ENCODE measurements at places on chromosomes 5 and 9.

- no peak for DNase-seq
These were observed 19.0 kb downstream of the FLT4 start for GRCh38 chr5:180630426-180630825.

DNA sequence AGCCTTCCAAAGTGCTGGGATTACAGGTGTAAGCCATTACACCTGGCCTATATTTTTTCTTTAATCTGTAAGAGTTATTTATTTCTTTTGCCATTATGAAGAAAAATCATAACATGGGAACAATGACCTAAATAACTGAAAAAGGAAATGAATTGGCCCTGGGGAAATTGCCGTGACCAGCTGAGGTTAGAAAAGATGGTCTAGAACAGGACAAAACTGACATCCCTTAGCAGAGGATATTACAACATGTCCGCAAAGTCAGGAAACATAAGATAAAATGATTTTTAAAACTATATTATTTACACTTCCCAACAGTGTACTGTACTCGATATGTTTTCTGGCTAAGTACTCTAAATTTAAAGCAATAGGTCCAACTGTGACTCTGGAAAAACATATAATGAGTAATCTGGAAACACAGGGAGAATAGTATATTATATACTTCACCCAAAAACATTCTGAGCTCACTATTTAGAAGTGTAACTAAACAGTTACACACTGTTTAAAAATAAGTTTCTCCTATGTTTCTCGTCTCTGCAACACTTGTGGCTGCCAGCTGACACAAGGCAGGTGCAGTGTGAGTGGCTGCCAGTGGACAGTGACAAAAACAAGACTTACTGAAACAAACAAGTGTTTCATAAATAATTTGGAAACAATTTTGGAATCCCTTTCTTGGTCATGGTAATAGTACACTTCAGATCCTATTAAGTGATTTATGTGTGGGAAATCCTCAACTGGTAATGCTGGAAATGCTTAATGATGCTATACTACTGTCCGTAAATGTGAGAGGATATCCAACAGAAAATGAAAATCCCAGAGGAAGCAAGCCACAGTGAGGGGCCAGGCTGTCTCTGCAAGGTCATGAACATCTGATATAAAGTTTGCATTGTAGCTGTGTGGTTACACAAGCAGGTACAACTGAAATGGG lies 69.1 kb downstream of the C9orf85 start:
- no peak for DNase-seq

DNA sequence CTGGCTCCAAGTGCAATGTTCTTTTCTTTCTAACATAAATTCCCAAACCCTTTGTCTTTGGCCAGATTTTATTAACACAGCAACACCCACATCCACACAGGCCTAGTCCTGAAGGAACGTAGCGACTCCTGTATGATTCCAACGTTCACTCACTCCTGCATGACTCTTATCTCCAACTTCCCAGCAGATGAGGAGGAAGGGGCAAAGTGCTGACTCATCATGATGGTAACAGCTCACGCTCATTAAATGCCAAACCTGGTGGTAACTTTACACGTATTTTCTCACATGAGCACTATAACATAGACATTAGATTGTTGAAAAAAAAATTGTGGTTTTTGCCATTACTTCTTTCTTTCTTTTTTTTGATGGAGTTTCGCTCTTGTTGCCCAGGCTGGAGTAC lies 1349.5 kb downstream of the EFNA5 start:
- DNase-seq, result no peak

GRCh38 chr9:38117651-38118050 lies 48.6 kb upstream of the SHB start:
- no peak for DNase-seq

DNA sequence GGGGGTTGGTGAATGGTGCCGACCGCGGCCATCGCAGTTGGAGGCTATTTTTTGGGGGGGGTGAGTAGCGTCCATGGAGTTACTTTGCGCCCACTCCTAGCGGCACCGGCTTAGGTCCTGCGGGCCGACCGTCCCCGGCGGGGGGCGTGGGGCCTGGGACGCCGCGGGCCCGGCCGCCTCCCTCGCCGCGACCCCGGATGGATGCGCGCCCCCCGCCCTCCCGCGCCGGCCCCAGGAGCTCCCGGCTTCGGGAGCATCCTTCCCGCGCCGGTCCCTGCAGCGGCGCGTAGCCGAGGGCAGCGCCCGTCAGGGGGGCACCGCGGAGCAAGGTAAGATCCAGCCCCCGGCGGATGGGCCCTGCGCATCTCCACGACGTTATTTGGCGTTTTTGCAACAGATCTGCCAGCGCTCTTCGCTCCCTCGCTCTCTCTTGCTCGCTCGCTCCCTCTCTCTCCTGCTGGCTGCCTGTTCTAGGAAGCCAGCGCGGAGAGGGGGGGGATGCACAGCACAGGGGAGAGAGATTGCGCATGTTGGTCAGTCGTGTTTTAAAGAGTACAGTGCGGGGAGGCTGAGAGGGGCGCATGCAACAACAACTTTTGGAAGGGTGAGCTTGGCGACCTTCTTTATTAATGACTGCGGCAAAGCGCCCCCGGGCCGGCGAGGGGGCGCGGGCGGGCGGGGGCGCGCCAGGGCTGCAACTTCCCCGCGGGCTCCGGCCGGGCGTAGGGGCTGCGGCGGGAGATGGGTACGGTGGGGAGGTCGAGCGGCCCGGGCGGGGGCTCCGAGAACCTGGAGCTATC lies 413 bp downstream of the JADE2 start:
- DNase-seq, result peak; percentile 60

DNA sequence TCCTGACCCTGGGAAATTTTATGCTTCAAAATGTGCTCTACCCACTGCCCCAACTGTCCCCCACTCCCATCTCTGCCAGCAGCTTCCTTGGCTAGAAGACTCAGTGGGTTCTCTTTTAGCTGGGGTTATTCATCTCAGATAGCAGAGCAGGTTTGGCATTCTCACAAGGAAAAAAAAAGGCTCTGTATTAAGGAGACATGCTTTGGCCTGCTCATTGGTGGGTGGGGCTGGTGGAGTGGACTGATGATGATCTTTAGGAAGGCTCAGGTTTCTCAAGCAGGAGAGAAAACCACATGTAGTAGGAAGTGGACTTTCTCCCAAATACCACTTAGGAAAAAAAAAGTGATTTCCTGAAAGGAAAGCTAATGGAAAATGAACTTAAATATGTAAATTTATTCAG lies 279.2 kb upstream of the ZNF462 start:
- no peak for DNase-seq

DNA sequence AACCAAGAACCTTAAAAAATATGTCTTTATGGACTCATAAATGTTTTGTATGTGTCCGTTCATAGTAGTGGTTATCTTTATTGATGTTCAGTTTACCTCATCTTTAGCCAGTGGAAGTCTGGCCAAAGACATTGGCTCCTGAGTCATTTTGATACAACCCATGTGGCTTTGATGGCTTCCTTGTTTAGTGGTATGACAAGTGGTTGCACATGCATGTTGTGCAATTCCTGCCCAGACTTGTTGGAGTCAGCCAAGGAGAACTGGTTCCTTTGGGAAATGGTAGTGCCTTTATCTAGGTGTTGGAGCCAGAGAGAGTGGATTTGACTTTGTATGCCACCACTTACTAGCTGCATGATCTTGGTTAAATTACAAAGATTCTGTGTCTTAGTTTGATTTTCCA lies 94.3 kb downstream of the RPS23 start:
- no peak for DNase-seq

DNA sequence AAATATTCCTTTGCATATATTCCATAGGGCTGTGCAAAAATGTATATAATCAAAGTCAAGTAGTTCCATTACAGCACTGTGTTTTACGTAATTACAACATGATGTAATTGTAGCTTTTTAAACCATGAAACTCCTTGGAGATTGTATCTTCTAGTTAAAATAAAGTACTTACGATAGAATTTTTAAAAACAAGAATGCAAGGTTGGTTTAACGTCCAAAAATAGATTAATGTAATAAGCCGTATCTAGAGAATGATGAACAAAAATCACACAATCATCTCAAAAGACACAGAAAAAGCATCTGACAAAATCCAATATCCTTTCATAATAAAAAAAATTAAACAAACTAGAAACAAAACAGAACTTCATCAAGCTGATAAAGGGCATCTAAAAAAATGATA lies 86.2 kb downstream of the DENND1A start:
- no peak for DNase-seq

DNA sequence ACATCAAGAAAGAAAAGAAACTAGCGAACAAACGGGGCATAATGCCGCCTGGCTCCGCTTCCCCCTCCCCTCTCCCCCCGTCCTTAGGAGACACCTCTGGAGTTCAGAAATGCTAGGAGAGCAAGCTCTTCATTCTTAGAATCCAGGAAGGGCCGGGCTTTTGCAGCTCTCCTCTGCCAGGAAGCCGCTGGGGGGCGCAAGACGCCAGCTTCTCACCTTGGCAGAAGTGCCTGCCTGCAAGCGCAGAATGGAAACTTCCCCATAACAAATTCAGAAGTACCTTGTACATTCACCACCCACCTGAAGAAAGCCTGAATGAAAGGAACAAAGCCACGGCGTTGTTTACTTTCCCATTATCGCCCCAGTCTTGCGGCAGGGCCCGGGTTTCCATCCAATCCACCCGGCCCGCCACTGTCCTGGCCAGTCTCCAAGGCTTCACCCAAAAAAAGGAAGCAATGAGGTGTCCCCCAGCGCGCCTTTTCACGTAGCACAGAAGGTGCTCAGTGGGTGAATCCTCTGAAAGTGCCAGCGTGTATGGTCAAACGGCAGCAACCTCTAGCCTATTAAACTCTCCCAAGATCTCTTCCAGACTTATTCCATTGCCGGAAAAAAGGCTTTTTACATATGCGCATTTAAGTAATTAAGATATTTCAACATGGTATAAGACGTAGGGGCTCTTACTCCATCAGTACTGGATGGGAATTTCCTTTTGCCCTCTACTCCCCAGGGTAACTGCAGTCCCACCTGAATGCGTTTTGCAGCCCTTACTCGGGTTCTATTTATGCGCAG lies 1.6 kb upstream of the GADD45G start:
- peak; percentile 87 for DNase-seq

DNA sequence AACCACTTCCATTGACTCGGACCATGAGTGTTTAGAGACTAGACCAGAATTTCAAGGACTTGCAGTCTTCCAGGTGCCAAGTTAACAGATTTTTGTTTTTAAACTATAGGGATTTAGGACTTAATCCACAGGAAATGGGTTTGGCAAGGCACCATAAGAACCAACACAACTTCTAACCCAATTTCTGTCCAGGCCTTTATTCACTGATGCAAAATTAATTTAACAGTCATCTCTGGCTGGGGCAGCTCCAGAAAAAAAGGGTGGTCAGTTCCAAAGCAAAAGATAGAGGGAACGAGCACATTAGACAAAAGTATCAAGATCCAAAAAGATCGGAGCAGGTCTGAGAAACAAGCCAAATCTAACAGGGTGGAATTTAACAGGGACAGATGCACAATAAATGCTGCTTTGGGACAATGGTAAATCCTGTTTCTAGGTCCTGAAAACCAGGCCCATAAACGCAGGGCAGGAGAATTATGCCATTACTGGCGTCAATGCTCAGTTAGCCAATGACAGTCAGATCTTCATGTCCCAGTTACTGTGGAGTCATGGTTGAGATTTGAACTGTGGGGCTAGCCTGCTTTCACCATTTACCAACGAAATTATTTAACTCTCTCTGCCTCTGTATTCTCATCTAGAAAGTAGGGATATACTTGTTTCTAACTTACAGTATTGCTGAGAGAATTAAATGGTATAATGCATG lies 590.8 kb upstream of the BRINP1 start:
- no peak for DNase-seq

DNA sequence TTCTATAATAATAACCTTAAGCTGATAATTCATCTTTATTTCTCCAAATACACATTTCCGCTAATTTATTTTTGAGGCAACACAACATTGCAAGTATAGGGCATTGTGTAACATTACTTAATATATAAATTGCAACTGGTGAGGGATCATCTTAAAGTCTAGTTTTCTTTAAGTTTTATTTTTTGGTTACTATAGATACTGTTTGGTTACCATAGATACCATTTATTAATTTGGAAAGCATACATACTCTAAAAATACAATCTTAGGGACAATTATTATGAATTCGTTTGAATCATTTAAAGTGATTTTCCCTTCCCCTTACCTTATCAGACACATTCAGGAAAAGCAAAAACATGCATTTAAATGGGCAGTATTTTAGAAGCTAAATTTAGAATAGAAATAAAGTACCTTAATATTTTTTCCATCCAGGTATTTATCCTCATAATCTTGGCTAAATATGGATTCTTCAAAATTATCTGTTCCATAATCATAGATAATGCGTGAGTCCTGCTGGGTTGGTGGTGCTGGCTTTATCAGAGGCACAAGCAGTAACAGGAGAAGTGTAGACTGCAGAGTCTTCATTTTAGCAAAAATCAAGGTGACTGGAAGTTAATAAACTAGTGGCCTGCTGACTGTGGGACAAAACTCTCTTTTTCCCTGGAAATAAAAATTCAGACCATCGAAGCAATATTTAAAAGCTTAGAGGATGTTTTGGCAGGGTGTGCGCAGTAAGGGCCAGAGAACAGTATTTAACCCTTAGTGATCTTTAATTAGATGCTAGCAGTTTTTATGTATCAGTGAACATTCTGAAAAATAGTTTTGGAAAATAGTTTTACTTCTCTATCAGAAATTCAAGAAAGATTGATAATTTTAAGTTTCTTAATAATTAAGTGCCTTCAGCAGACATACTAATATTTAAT lies 1.3 kb downstream of the OGN start:
- DNase-seq, result no peak

DNA sequence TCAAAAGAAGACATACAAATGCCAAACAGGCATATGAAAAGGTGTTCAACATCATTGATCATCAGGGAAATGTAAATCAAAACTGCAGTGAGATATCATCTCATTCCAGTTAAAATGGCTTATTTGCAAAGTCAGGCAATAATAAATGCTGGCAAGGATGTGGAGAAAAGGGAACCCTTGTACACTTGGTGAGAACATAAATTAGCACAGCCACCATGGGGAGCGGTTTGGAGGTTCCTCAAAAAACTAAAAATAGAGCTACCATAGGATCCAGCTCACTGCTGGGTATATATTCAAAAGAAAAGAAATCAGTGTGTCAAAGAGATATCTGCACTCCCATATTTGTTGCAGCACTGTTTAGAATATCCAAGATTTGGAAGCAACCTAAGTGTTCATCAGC lies 50.3 kb downstream of the AP3S1 start:
- no peak for DNase-seq

- DNase-seq, result no peak
These were observed 2.5 kb upstream of the SLC31A2 start for GRCh38 chr9:113148372-113148705.

DNA sequence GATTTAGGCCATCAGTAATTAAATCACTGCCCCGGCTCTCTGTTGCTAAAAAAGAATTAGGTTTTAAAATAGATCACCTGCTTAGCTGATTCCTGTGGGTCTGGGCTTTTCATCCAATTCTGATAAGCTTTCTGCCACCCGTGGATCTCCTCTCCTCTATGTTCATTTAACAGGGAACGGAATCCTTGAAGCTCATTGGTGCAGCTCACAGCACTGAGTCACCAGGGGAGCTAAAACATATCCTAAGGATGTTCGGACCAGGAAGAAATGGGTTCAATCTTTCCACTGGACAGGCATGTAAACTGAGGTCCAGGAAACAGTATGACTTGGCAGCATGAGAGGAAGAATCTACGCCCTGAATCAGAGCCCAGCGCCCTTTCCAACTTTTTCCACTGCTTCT lies 267.1 kb upstream of the GRIA1 start:
- no peak for DNase-seq

- no peak for DNase-seq
These were observed 46.0 kb upstream of the SMARCA2 start for GRCh38 chr9:1969160-1969559.

GRCh38 chr5:102700916-102701315 lies 54.2 kb upstream of the PAM start:
- DNase-seq, result no peak

GRCh38 chr9:1337169-1337568 lies 287.0 kb downstream of the DMRT2 start:
- no peak for DNase-seq

- DNase-seq, result no peak
These were observed 723.7 kb downstream of the PRELID2 start for GRCh38 chr5:145111420-145111819.
